NCI-H2029 (cell line): ENCODE measurements at places on chromosomes 12 and 14.
A peak's percentile ranks its signal among the peaks of the same experiment; 100 is the strongest.

GRCh38 chr12:131147894-131148293 is 194.2 kb downstream of the ADGRD1 start:
- DNase-seq, result no peak

DNA sequence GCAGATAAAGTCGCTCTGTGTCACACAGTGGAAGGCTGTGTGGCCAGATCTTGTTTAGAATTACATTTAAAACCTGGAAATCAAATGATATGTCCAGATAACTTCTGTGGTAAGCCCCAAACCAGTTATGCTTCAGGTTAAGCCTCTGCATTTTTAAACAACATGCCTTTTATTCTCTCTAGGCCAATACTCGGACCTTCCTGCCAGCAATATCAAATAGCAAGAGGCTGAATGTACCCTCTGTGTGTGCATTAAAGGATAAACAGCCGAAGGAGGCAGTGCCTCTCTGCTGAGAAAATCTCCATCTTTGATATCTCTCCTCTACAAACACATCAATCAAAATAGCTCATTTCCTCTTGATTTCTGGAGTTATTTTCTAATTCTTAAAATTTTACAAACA is 67.1 kb upstream of the TMEM260 start:
- DNase-seq, result no peak

- peak; percentile 42 for DNase-seq
These were observed 120.7 kb upstream of the PWP1 start for GRCh38 chr12:107564946-107565345.

DNA sequence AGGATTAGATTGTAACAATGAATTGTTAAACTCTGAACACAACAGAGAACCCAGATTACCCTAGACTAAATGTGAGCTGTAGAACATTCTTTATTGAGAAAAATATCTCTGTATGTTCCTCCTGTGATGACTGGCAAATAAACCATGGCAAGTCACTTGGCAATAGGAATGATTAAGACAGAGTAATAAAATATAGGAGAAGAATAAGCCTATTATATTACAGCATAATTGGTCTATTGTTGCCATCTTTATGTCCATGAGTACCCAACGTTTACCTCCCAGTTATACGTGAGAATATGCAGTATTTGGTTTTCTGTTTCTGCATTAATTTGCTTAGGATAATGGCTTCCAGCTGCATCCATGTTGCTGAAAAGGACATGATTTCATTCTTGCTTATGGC is 211.2 kb upstream of the AVPR1A start:
- no peak for DNase-seq

- no peak for DNase-seq
These were observed 40.8 kb downstream of the DUSP16 start for GRCh38 chr12:12521888-12522287.

- DNase-seq, result no peak
These were observed 105.1 kb downstream of the GCH1 start for GRCh38 chr14:54797556-54797955.

- DNase-seq, result peak; percentile 27
These were observed 302.0 kb upstream of the SYT1 start for GRCh38 chr12:78562368-78563205.

DNA sequence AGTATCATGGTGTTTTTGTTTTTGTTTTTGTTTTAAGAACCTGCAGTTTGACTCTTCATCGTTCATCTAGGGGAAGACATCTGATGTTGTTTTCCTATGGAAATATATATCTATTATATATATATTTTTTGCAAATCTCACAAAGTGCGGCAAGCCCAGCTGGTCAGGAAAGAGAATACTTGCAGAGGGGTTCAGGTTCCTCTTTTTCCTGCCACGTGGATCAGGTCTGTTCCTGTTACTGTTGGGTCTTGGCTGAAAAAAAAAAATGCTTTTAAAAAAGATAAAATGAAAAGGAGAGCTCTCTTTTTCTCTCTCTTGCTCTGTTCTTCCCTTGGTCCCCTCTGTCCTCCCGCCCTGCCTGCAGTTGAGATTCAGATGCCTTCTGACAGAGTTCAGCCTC is 179.4 kb upstream of the BCL2L14 start:
- no peak for DNase-seq

DNA sequence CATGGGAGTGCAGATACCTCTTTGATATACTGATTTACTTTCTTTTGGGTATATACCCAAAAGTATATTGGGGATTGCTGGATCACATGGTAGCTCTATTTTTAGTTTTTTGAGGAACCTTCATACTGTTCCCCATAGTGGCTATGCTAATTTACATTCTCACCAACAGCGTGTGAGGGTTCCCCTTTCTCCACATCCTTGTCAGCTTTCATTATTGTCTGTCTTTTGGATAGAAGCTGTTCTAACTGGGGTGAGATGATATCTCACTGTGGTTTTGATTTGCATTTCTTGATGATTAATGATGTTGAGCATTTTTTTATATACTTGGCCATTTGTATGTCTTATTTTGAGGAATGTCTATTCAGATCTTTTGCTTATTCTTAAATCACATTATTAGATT is 44.1 kb upstream of the JDP2 start:
- DNase-seq, result no peak

GRCh38 chr14:101593411-101594238 is 32.3 kb downstream of the DIO3 start:
- DNase-seq, result no peak

- no peak for DNase-seq
These were observed 11.4 kb downstream of the DPF3 start for GRCh38 chr14:72882463-72882862.

DNA sequence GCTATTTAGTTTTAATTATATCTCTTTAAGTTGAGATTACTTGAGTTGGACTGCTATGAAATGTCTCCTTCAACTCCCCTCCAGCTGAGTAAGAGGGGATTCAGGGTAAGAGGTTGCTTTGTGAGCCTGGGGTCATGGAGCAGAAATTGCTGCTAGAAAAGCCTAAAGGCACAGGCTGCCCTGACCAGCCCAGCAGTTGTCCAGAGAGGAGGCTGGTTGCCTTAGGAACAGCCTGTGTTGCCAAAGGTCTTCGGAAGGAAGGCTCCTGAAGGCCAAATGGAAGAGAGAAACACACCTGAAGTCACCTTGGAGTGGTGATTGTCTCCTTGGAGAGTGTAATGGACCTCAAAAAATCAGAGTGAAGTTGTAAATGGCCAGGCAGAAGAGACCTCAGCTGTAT is 235.5 kb upstream of the PDE3A start:
- no peak for DNase-seq

- no peak for DNase-seq
These were observed 6.7 kb upstream of the ALDH2 start for GRCh38 chr12:111759991-111760390.

DNA sequence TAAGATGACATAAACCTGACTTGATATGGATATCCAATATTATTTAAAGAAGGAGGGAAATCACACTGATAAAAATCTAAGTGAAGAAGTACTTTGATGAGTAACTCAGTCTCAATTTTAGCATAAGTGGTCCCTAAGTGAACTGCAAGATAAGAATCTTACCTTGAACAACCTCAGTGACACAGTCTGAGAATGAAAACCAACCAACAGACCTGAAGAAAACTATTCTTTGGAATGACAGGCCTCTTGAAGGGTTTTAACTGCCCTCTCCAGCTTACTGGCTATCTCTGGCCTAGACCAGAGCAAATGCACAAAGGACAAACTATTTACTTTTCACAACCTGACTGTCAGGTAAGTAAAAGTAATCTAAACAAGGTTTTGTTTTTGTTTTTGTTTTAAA is 44.7 kb downstream of the CPM start:
- no peak for DNase-seq

DNA sequence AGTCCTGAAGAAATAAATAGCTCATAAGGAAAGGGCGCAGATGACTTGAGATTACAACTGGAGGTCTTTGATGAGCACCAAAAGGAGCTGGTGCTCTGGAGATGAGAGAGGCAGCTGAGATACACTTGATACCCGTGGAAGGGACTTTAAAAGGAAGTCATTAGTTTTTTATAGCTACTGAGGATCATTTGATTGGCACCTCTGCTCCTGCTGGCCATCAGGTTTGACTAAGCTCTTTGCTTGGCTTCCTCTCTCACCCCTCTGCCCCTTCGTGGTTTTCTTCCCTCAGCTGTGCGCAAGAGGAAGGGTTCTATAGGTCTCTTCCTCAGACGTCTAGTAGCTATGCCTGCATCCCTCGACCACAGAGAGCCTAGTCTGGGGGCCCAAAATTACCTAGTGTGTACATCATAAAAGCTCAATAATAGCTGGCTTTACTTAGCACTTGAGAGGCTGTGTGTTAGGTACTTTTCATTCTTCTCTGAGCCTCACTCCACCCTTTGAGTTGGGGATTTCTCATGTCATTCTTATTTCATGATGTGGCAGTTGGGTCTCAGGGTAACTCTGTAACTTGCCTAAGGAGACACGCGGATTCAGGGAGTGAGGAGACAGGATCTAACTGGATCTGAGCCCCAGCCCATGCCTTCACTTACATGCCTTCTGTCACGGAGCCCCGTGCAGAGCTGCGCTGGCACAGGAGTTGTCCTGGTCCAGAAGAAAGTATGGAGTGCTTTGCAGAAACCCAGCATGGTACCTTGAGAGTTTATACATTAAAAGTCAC is 68.4 kb upstream of the ASPG start:
- no peak for DNase-seq

- no peak for DNase-seq
These were observed 13.6 kb upstream of the MYBPC1 start for GRCh38 chr12:101581190-101581589.

DNA sequence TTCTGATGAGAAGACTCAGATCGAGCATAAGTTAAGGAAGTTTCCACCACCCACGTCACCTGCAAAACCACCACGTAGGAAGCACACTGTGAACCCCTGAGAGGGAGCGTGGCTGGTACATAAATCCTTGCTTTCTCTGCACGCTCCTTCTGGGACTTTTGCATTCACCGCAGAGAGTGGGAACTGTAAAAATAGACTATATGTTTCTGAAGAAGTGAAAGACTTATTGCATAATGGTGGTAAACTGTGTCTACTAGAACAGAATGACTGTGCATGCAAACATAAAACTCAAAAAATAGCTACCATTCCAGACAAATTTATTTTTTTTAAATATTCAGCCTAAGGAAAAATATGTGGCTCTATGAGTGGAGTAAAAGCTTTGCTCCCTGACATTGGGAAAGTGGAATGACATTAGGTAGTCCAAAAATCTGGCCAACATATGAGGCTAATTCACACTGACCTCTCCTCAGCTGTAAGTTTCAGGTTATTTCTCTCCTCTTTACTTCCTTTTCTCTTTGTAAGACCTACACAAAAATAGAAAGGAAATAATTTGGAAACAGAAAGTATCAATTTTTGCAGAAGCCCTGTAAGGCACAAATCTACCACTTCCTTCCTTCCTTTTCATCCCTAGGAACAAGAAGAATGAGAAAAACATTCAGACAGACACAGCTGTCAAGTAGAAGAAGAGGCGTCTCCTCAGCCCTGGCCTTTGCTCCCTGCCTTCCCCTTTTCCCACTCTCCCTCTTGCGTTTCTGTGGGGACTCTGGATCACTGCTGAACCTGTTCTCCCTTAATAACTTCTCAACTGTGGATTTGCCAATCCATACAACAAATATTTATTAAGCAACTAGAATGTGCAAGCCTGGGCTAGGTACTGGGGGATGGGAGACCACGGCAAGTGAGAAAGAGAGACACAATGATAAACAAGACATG is 264.3 kb upstream of the FOXN3 start:
- DNase-seq, result no peak

GRCh38 chr14:64815257-64815656 is 64.5 kb downstream of the SPTB start:
- peak; percentile 83 for DNase-seq

- DNase-seq, result no peak
These were observed 19.9 kb upstream of the NEDD1 start for GRCh38 chr12:96886998-96887677.

- no peak for DNase-seq
These were observed 92.5 kb downstream of the ADCK1 start for GRCh38 chr14:77892381-77892871.

- no peak for DNase-seq
These were observed 61.7 kb upstream of the DDX11 start for GRCh38 chr12:31011746-31012566.

GRCh38 chr14:29895591-29896083 is 32.0 kb downstream of the PRKD1 start:
- DNase-seq, result peak; percentile 33

GRCh38 chr14:30005114-30005808 is 77.6 kb upstream of the PRKD1 start:
- DNase-seq, result peak; percentile 65

DNA sequence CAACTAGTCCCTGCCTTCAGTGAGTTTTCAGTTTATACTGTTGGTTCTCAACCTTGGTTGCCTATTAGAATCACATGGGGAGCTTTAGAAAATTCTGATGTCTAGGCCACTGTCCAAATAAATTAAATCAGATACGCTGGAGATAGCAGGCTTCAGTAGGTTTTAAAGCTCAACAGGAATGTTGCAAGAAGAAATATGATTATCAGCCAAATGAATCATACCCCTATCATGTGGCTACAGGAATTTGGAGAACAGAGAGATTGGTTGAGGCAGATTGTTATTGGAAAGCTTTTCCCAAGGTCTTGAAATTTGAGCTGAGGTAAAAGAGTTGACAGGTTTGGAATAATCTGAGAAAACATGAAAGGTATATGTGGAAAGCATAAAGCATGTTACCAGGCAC is 125.3 kb downstream of the WIF1 start:
- no peak for DNase-seq

- DNase-seq, result no peak
These were observed 47.8 kb upstream of the CEP83 start for GRCh38 chr12:94507455-94507854.

GRCh38 chr12:112105891-112106290 is 2.7 kb downstream of the NAA25 start:
- DNase-seq, result no peak

DNA sequence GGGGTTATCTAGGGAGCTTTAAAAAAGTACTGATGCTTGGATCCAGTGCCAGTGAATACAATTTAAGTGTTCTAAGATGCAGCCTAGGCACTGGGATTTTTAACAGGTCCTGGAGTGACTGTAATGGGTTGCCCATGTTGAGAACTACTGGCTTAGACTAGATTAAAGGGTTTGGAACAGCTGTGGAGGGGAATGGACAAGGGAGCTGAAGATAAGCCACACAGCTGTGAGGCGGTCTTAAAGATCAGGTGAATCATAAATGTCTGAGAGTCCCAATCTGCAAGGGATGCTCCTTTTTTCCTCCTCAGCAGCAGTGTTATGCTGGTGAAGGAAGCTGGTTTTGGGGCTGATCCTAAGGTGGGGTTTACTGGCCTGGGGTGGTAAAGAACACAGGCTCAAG is 35.5 kb upstream of the FRMD6 start:
- DNase-seq, result no peak

- DNase-seq, result no peak
These were observed 188.3 kb downstream of the CAPZA3 start for GRCh38 chr12:18926188-18926587.

DNA sequence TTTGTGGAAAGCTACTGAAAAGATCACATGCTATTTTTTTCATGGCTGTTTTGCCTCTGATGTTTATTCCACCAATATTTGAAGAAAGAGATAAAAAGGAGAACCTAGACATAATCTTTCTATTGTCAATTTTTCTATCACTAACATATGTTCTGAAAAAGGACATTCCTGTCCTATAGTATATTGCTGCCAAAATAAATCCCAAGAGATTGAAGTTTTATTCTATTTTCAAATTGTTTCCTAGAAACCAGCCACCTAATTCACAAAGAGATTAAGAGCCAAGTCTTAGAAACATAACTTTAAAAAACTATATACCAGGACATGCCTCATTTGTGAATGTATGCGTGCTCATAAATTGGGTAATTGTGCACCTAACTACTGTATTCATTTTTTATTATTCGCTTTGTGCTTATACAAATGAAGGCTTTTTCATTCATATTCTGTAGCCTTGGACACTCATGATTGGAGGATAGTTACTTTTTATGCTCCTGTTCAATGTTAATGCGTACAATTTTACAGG is 200.7 kb downstream of the FUT8 start:
- DNase-seq, result no peak
